ENCODE measurements at places on chromosomes 1 and 21. TPM values are rescaled to one million over a fixed set of nuclear protein-coding genes. Genes with fewer than 3 reads are reported as not detected.

Gene KLHL12
- total RNA-seq = 22.0 TPM

Gene SAMSN1
- 0.60 TPM for total RNA-seq

Gene MFAP2
- 25.6 TPM for total RNA-seq

Gene KIF26B
- 1.1 TPM for total RNA-seq

Gene RAP1GAP
- total RNA-seq = under 0.01 TPM

Gene ETNK2
- total RNA-seq = 6.9 TPM

Gene C1orf105
- total RNA-seq = not detected
